Dorsolateral prefrontal cortex (tissue), 122 donors: ENCODE measurements at places on chromosomes 2 and 18. TPM values are rescaled to one million over a fixed set of nuclear protein-coding genes. Genes with fewer than 3 reads are reported as not detected.

GRCh38 chr2:21599417-21599816 is 475.6 kb downstream of the TDRD15 start:
- DNase-seq = no peak

- no peak for DNase-seq
Measured at GRCh38 chr2:149597050-149597667, 9.6 kb upstream of the MMADHC start.

DNA sequence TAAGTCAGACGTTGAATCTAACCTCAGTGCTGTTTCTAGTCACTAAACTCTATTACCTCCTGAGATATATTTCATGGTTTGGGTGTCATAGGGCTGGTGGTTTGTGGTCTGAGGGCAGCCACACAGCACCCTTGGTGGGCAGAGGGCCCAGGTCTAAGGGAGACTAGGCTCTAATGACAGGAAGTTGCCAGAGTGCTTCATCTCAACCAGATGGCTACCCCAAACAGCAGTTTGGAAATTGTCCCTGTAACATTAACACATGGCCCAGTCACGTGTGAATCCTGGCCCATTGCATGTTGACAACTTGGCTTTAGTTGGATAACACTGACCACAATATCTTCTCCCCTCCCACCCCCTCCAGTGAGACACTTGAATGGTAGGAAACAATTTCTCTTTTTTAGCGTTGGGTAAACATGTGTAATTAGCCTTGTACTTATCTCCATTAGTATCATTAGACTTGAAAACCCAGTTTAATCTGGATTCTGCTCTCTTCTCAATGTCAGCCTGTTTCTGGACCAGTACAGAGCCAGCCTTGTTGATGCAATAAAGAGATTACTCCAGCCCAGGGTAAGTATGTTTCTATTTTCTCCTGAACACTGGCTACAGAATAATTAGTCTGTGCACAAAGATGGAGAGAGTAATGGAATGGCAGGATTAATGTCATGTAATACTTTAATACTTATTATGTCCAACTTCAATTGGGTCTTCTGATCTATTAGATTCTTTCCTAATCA is 187.8 kb upstream of the SIX3 start:
- DNase-seq = no peak

- no peak for DNase-seq
Measured at GRCh38 chr2:130328710-130329109, 14.0 kb upstream of the IMP4 start.

- DNase-seq = no peak
Measured at GRCh38 chr18:6666012-6666685, 63.4 kb upstream of the ARHGAP28 start.

GRCh38 chr2:11683476-11683875 is 13.5 kb upstream of the NTSR2 start:
- DNase-seq = no peak

DNA sequence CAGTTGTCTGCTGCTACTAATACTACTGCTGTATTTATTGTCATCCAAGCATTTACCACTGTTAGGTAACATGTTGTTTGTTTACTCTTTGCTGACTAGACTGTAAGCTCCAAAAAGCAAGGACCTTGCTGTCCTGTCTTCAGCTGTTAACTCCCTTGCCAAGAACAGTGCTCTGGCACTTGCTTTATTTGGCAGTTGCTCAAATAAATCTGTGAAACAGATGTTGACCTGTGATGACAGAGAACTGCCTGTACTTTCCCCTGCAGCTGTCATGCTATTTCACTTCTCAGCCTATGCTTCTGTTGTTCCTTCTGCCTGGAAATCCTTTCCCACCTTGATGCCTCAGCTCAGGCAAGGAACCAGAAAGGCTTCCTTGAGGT is 181.2 kb downstream of the ATAD2B start:
- no peak for DNase-seq

- DNase-seq = no peak
Measured at GRCh38 chr2:237556773-237557632, 9.4 kb upstream of the PRLH start.

GRCh38 chr18:74631212-74631611 is 33.5 kb downstream of the ZNF407 start:
- no peak for DNase-seq

- DNase-seq = no peak
Measured at GRCh38 chr2:186687807-186688211, 6.1 kb upstream of the FAM171B start.

GRCh38 chr18:62763101-62763521 is 47.8 kb downstream of the PHLPP1 start:
- no peak for DNase-seq

GRCh38 chr2:122704109-122704563 is 948.7 kb downstream of the TSN start:
- no peak for DNase-seq

- no peak for DNase-seq
Measured at GRCh38 chr2:237643582-237644380, 16.4 kb downstream of the LRRFIP1 start.

DNA sequence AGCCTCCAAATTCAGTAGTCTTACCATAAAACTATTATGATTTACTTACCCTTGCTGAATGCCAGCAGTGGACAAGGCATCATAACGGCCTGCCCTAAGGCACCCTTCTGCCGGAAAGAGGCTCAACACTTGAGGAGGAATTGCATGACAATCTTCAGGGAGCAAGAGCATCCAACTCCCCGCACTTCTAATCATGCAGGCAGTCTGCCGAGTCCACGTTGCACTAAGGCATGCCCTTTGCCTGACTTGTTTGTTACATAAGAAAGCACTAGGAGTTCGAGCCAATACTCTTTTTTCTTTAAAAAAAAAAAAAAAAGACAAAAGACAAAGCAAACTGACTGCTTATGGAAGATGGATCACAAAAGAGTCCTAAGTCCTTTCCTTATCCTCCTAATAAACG is 17.9 kb upstream of the SPTBN1 start:
- DNase-seq = no peak

DNA sequence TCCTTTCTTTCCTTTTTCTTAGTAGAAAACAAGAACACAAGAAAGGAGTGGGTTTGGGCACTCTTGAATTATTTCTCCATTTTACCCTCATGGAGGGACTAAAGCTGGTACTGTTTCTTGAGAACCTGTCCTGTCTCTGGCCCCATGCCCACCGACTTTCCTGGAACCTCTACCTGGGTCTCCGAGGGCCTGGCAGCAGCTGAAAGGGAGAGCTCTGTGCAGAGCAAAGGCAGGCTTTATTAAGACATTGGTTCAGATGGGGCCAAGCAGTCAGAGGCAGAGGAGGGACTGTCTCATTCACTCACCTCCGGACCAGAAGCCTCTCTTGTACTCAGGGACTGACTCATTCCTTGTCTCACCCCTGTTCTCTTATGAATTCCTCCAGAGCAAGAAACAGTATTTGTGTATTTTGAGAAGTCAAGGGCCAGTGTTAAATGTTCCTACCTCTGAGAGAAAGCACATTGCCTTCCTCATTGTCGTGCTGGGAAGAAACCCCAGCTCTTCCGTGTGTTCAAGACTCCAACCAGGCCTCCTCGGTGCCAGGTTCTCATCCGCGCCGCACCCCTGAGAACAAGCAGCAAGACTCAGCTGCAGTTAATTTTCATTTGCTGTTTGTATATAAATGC is 201.9 kb upstream of the NT5C1B start:
- no peak for DNase-seq

DNA sequence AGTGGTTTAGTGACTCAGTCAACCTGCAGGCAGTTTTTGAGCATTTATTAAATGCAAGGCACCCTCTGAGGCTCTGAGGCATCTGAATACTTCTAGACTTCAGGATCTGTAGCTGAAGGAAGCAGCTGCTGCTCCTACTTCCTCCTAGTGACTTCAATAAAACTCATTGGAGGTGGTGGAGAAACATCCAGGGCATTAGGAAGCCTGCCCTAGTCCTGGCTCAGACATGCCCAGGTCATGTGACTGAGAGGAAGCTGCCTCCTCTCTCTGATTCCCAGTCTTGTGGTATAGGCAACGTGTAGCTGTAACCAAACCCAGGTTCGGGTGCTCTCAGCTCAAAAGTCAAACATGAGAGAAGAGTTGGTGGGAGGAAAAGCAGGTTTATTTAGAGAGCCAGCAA is 287.2 kb upstream of the GYPC start:
- DNase-seq = no peak

DNA sequence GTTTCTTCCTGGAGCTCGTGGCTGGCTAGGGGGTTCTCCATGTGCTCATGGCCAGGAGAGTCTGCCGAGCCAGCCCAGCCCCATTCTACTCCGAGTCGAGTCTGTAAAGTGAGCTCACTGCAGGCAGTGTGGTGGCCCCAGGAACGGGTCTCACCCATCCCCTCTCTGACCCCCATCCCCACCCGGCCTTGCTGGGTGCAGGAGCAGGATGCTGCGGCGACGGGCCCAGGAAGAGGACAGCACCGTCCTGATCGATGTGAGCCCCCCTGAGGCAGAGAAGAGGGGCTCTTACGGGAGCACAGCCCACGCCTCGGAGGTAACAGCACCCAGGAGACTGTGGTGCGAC is 1.4 kb downstream of the ANO7 start:
- DNase-seq = no peak

DNA sequence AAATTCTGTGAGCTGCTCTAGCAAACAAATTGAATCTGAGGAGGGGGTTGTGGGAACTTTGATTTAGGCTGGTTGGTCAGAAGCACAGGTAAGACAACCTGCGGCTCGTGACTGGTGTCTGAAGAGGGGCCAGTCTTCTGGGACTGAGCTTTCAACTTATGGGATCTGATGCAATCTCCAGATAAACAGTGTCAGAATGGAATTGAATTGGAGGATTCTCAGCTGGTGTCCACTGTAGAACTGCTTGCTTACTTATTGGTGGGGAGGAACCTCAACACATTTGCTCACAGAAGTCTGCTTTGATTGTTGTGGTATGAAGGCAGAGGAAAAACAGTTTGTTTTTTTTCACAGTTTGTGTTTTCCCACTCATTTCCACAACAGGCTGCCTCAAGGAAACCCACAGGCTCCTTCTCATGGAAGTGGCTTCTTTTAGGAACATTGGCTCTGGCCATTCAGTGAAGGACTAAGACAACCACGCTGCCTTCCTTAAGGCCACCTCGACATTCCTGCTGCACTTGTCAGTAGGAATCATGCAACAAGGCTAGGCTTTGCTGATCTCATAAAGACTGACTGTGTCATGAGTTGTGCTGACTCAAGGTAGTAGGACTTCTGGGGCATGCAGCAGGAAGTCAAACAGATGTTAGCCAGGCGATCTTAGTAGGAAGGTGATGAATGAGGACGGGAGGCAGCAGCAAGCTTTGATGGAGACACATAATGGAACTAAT is 104.7 kb downstream of the TSN start:
- no peak for DNase-seq

- no peak for DNase-seq
Measured at GRCh38 chr2:194819367-194819766, 837.7 kb upstream of the SLC39A10 start.

GRCh38 chr2:25598332-25598731 is 75.0 kb downstream of the DTNB start:
- no peak for DNase-seq

DNA sequence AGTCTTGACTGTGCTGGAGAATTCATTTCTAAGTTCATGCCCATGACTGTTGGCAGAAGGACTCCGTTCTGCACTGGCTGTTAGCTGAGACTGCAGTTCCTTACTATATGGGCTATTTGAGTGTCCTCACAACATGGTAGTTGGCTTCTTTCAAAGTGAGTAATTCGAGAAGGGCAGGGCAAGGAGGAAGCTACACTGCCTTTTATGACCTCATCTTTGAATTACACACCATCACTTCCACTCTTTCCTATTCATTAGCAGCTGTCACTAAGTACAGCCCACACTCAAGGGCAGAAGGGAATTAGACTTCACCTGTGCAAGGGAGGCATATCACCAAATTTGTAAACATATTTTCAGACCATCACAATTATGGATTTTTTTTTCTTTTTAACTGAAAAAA is 55.9 kb upstream of the EPAS1 start:
- no peak for DNase-seq

DNA sequence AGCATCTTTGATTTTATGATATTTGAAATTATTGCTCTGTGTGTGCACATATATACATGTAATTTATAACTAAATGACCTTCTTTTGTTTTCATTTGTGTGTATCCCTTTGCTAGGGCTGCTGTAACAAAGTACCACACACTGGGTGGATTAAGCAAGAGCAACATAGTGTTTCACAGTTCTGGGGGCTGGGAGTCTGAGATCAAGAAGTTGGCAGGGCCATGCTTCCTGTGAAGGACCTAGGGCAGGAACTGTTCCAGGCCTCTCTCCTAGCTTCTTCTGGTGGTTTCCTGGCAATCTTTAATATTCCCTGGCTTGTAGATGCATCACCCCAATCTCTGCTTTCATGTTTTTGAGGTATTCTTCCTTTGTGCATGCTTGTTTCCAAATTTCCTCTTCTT is 1043.9 kb downstream of the TSN start:
- DNase-seq = no peak

DNA sequence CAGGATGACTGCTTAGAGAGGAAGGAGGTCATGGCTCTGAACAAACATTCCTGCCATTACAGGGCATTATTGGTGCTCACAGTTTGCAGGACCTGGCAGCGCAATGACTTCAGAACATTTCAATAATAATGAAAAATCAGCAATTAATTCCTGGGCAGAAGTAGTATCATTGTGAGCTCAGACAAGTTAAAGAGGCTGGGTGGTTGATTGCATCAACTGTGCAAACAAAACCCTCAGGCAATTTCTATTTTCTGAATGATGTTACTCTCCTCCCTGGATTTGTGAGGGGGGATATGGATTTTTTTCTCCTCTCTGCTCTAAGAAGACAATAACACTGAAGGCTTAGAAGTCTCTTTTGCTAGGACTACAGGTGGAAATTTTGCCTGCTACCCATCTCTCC is 168.1 kb upstream of the TACR1 start:
- no peak for DNase-seq

CDK15 gene
- total RNA-seq = not detected

EFR3B gene
- total RNA-seq = 71.1 TPM

TRABD2A gene
- 11.3 TPM for total RNA-seq

REG1B gene
- total RNA-seq = not detected

LRRFIP1 gene
- 87.2 TPM for total RNA-seq

MSH6 gene
- 25.0 TPM for total RNA-seq

EMILIN2 gene
- total RNA-seq = 9.1 TPM

UGT1A7 gene
- total RNA-seq = not detected

ARHGAP25 gene
- 5.5 TPM for total RNA-seq

SCN2A gene
- total RNA-seq = 217 TPM

MPP4 gene
- 1.6 TPM for total RNA-seq

SIX3 gene
- 0.24 TPM for total RNA-seq

KCNK3 gene
- total RNA-seq = 5.1 TPM

IL1R1 gene
- total RNA-seq = 11.8 TPM
